Suppressor macrophage treated with lipopolysaccharide for 1 hour (primary cell): ENCODE measurements at places on chromosomes 11 and 22.

DNA sequence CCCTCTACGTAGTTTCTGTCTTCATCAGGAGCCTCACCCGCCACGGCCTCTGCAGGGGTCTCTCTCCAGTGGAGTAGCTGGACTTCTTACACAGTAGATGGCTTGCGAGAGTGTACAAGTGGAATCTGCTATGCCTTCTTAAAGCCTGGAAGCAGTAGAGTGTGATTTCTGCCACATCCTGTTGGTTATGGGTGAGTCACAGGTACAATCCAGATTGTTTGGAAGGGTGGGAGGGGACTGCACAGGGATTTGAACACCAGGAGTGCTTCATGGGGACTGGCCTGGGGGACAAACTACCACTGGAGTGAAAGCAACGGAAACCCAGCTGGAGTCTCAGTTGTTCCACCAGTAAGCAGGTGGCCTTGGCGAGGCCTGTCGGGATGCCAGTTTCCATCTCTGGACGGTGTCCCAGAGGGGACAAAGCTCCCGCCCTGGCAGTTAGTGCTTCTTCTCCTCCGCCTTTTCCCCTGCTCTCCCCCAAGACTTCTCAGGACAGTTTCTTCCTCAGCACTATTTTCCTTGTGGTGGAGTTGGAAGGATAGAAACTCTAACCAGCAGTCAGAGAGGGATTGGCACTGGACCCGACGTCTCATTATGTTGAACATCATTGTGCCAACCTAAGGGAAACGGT is 85.0 kb upstream of the RCN1 start:
- no peak for DNase-seq

GRCh38 chr22:37500745-37501609 is 14.8 kb upstream of the MFNG start:
- no peak for DNase-seq

- no peak for DNase-seq
Measured at GRCh38 chr11:130782361-130783222, 133.7 kb downstream of the SNX19 start.

DNA sequence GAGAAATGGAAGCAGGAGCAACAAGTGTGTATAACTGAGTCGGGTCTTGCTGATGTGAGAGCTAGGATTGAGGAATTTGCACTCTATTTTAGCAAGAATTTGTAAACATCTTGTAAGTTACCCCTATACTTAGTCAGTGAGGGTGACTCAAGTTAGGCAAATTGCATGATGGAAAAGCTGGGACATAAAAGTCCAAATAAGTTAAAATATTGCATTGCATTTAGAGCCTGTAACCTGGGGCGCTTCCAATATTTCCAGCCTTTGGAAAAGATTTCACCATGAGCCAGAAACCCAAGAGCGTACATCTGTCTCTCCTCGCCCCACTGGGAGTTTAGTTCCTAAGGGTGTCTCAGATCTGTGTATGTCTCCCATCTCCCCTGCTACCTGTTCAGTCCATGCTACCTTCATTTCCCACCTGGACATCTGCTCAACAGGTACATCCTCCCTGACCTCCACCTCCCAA is 37.0 kb upstream of the ACCSL start:
- DNase-seq, result no peak

GRCh38 chr11:91921974-91922373 is 302.6 kb upstream of the FAT3 start:
- no peak for DNase-seq
